ENCODE measurements at places on chromosomes 13 and 19.

DNA sequence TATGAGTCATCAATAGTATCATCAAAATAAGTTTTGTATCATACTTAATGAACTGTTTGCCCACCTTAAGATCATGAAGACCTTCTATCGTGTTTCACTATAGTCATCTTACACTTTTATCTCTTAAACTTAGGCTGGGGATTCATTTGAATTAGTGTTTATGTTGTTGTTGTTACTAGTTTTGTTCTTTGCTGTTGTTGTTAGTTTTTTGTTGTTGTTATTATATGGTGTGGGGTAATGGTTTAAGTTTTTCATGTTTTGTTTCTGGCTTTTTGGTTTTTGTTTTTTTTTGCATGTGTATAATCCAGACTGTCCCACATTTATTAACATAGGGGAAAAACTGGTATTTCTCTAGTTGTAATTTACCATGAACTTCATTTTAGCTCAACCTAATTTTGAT lies 965.1 kb upstream of the MIR17HG start:
- DNase-seq, result no peak

DNA sequence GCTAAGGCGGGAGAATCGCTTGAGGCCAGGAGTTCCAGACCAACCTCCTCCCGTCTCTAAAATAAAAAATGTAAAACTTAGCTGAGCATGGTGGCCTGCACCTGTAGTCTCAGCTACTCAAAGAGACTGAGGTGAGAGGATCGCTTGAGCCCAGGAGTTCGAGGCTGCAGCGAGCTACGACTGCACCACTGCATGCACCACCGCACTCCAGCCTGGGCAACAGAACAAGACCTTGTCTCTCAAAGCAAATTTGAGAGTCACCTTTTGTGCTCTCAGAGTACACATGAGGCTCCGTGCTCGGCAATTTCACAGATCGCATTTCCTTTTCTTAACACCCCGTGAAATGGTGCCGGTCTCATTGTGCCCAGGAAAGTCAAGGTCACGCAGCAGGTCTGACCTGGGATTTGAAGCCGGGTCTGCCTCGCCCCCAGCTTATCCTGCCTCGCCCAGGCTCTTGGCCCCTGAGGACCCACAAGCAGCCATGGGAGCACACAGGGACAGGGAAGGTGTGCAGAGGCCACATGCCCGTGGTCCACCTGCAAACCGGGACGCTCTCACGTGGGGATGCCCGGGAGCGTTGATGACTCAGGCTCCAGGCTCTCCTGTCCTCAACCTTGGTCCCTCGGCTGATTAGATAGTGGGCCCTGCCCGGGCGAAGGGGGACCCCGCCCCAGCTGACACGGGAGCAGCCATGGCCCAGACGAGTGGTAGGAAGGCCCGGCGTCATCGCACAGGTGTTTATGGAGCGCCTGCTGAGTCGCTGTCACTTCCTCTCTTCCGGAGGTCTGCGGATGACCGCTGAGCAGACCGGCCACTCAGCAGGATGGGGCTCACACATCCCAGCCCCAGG lies 1.1 kb upstream of the SMIM24 start:
- DNase-seq, result no peak

DNA sequence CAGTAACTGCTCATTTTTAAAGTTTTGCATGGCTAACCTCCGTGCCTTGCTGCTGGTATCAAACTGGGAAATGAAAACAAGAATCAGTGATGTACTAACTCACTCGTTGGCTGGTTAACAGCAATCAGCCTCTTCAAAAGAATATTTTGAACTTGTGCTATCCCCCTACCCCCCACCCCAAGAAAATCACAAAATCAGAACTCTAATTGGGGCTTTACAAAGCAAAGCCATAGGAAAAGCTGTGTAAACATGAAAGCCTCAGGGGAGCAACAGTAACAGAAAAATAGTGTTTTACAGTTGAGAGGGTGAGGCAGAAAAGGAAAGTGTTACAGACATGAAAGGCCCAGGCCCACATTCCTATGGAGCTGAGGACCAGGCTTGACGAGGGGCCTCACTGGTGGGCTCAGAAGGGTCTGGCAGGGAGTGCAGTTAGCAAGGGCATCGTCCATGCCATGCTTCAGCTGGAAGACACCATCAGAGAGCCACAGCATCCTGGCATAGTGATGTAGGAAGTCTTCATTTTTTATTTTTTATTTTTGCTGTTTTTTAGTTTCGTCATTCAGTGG lies 217.6 kb downstream of the PCCA start:
- DNase-seq, result no peak

GRCh38 chr13:21742096-21742495 lies 71.2 kb downstream of the FGF9 start:
- no peak for DNase-seq

GRCh38 chr19:44808463-44809371 lies at the start of gene BCAM:
BCAM (plus strand) TSS chr19:44809103; CDS start chr19:44809125, 22 bp downstream.
- DNase-seq, result no peak

GRCh38 chr19:42178791-42179674 lies 38.4 kb downstream of the DEDD2 start:
- no peak for DNase-seq

DNA sequence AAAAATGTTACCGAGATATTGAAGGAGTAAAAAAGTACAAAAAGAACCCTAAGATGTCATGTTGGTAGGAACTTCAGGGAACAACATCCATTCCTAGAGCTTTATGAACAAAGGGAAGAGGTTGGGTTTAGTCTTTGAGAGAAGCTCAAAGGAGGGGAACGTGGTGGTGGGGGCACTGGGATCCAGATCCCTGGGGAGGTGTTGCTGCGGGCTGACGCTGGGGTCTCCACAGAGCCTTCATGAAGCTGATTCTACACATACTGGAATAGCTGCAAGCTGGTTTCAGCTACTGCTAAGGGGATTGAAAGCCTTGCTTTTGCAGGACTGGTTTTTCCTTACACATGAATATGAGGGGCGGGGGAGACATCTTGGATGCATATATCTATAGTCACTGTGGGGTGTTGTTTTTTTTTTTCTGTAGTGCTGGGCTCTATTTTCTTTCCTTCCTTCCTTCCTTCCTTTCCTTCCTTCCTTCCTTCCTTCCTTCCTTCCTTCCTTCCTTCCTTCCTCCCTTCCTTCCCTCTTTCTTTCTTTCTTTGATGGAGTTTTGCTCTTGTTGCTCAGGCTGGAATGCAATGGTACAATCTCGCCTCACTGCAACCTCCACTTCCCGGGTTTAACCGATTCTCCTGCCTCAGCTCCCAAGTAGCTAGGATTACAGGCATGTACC lies 6.5 kb upstream of the MZF1 start:
- no peak for DNase-seq

- no peak for DNase-seq
Observed at GRCh38 chr13:113874177-113874576, 10.3 kb upstream of the GAS6 start.

GRCh38 chr19:33606556-33606955 lies 15.2 kb upstream of the CHST8 start:
- no peak for DNase-seq

DNA sequence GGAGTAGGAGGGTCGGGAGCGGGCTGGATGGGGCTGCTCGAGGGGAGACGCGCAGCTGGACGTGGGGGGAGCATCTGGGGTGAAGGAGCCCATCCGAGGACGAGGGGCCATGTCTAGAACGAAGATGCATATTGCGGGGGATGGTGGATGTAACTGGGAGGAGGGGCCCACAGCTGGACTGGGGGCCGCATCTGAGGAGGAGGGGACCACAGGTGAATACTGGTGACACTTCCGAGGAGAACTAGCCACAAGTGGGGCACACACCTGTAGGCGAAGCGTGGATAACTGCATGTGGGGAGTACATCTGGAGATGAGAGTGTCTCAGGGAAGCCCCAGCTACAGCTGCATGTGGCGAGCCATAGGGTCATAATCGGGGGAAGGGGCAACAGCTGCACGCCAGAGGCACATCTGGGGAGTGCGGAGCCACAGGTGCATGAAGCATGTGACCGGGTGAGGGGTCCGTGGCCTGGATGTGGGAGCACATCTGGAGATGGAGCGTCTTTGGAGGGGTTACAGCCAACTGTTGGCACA lies 402 bp downstream of the ZSWIM9 start:
- DNase-seq, result no peak

- no peak for DNase-seq
Observed at GRCh38 chr19:843180-843835, 2.5 kb downstream of the PRTN3 start.

GRCh38 chr19:6090634-6091033 lies 19.7 kb downstream of the RFX2 start:
- DNase-seq, result no peak

DNA sequence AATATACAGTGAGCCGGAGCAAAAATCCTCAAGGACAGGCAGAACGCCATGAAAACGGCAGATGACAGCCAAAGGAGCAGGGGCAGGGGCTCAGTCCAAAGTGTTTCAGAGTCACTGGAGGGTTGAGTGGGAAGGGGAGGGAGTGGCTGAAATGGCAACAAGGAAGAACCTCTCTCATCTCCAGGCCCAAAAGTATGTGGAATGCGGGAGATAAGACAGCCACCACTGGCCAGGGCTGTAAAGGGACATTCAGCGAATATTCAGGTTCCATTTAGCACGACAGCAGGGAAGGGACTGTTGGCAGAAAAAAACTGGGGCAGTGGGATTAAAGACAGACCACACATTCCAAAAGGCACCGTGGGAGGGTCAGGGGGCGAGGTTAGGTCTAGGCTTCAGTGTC lies 48.4 kb downstream of the USPL1 start:
- no peak for DNase-seq

- no peak for DNase-seq
Observed at GRCh38 chr19:47891923-47892666, 6.0 kb upstream of the SULT2A1 start.

GRCh38 chr13:111610081-111610480 lies 289.6 kb downstream of the TEX29 start:
- no peak for DNase-seq

GRCh38 chr19:51450730-51451307 lies 7.4 kb downstream of the SIGLEC8 start:
- no peak for DNase-seq

DNA sequence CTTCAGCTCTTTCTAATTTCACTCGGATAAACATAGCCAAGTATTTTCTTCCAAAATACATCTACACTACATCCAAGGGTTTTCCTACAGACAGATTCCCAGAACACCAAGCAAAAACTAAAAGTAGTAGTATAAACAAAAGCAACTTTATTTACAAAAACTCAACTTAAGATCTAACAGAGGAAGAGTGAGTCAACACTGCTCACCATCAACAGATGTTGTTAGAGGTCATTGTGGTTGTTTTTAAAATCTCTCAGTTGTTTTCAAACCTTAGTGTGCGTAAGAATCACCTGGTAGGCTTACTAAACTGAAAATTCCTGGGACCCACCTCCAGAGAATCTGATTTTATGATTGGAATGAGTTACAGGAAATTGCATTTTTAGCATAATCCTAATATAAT lies 631.7 kb upstream of the SGCG start:
- DNase-seq, result no peak

- DNase-seq, result no peak
Observed at GRCh38 chr13:28258417-28258816, 120.1 kb downstream of the PAN3 start.

DNA sequence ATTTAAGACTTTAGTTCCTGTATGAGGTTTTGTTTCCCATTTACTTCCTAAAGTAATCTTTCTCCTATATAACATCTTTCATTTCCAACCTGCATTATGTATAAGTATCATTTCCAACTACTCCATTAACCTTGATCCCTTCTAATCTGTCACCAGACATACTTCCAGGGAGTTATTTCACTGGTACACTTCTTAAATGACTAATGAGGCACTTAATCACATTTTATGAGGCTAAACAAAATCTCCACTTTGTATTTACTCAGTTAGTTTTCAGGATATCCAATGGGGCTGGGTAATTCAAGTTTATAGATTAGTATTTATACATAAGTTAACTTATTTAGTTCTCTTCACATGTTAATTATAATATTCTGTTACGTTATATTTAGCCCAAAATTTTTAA lies 634.7 kb downstream of the PCDH17 start:
- no peak for DNase-seq

GRCh38 chr19:7564866-7565265 lies 29.3 kb downstream of the PNPLA6 start:
- no peak for DNase-seq

- no peak for DNase-seq
Observed at GRCh38 chr13:37014609-37015008, 14.0 kb downstream of the EXOSC8 start.

- no peak for DNase-seq
Observed at GRCh38 chr13:59979589-59979988, 184.1 kb downstream of the DIAPH3 start.

DNA sequence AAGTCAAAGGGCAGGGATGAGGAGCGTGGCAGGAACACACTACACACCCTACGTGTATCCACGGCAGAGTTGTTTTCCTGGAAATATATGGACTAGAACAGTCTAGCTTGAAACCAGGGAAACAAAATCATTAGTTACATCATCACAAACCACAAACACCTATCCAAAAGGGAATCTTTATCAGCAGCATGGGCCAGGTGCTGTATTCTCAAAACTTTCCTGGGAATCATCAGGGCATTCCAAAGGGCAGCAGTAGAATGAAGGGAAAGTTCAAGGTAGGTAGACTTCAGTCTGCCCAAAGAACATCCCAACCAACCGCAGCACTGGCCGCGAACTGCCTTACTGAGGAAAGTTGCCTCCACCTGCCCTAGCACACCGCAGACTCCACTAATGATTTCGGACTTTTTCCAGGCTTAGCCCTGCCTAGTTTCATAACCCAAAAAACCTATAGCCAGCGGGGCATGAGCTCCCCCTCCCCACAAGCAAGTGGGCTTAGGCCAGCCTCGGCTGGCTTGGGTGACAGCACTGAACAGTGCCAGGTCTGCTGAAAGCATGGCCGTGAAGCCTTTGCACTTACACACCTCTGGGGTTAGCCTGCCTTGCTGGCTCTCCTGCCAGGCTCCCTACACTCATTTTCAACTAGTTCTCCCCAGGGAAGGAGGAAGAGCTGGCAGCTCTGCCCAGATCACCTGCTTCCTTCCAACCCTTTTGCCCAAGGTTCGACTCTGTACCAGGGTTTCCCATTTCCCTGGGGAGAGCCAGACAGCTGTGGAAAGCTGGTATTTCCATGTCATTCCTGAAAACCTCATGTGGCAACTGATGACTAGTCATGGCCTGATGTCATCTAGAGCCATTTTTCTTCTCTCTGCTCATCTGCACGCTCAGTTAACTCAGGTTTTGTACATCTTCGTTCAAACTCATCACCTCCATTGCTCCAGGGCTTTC lies 77.3 kb upstream of the UBAC2 start:
- DNase-seq, result no peak

- DNase-seq, result no peak
Observed at GRCh38 chr19:40363069-40363468, 14.6 kb downstream of the PLD3 start.

DNA sequence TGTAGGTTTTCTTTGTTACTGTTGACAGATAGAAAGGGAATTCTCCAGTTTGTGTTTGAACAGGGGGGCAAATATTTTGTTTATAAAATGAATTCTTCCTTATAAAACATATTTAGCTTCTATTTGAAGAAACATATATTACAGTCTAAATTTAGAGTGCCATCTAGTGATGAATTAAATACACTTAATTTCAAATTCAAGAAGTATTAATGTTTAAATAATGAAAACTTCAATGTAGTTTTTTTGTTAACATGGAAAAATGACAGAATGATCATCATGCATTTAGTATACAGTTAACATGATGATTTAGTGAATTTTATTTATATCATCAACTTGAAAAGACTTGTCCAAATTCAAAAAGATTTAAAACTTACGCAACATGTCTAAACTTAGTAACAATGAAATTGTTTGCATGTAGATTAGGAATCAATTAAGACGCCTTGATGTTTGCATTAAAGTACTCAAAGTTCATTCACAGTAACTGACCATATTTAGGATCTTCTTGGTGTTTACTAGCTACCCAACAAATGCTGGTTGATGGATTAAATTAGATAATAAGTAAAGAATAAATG lies 765.9 kb upstream of the SLITRK1 start:
- no peak for DNase-seq
